ENCODE measurements at places on chromosomes 6 and 20.

DNA sequence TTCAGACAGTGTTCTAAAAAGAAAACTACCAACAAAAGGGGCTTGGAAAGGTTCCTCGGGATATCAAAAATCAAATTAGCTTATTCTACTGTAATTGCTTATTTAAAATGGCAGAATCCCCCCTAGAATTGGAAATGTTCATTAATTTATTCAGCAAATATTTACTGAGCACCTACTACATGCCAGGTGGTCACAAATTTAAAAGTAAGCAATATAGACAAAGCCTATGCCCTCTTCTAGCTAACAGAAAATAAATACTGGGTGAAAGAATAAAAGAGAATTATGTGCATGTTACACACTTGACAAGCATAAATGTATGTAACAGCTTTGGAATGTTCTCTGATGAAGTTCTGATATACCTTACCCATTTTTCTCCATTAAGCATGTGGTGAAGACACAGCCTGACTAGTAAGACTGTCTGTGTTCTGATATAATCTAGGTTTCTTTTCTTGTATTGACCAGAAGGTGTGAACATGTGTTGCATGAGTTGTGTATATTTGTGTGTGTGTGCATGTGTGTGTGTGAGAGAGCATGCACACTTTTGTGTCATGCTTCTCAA, 606.7 kb upstream of the CITED2 start:
- DNase-seq = no peak

DNA sequence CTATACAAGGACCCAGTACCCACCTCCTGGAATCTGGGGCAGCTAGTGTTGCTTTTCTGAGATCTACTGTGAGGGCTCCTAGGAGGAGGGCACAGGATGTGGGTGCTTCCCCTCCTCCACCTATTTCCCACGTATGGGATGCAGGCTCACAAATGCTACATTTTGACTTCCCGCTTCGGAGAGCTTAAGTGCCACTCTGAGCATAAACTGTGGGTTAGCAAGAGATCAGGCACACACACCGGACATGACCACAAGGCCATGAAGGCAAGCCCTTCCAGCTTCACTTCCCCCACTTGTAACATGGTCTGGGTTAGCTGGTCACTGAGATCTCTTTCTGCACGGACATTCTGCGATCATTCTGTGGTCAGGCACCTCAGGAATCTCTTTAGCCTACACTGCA, 15.7 kb upstream of the TGM3 start:
- DNase-seq = peak; percentile 54

DNA sequence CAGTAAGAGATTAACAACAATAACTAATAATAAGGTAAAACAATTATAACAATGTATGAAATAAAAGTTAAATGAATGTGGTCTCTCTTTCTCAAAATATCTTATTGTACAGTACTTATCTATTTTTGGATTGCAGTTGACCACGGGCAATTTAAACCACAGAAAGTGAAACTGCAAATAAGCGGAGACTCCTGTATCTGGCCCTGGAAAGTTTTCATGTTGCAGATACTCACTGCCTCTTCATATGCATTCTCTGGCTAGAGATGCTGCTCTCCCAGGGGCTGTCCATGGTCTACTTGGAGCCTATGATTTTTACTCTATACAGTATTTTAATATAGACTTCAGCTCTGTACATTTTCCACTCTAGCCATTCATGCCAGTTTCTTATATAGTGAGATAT, 230.8 kb downstream of the FUT9 start:
- DNase-seq = no peak

DNA sequence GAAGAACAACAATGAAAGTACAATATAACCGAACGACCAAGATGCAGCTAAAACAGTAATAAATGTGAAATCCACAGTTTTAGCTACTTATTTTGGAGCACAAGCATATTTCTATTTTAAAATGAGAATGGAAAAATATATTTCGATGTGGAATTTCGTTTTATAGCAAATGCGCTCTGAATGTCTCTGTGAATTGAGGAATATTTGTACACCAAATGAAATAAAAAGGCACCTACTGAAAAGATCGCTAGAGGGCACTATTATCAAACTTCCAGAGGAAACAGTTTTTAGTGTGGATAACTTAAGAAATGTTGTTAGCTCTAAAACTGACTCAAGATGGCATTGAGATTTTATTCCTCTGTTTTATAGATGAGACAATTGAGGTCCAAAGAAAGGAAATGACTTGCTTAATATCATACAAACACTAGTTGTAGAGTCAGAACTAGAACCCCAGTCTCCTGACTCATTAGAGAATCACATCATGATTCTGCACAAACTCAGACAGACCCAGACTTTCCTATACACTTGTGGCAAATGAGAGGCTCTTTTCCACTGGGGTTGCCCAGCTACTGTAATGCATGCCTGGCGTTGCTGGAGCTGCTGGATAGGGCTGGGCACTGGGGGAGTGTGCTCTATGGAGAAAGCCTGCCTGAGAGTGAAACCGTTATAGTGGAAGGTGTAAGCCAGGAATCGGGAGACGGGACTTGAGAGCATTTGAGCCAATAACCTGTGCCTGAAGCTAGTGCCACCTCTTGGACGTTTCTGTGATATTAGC, 51.9 kb downstream of the GCLC start:
- DNase-seq = peak; percentile 93

GRCh38 chr20:63291811-63292210, 1.2 kb upstream of the COL20A1 start:
- DNase-seq = no peak

DNA sequence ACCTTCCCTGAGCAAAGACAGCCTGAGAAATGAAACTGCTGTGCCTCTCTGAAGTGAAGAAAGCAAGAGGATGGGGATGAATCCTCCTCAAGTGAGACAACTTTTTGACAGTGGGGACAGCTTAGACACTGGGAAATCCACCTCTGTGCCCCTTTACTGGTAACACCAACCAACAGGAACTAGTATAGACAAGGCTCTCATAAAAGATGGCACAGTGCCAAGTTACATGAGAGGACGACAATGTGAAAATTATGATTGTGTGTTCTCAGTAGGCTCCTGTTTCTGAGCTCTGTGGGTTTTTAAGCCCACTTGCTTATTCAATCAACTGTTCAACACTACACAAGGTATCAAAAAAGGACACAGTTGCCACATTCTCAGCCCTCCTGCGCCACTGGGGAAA, 41.6 kb upstream of the LYRM2 start:
- no peak for DNase-seq

DNA sequence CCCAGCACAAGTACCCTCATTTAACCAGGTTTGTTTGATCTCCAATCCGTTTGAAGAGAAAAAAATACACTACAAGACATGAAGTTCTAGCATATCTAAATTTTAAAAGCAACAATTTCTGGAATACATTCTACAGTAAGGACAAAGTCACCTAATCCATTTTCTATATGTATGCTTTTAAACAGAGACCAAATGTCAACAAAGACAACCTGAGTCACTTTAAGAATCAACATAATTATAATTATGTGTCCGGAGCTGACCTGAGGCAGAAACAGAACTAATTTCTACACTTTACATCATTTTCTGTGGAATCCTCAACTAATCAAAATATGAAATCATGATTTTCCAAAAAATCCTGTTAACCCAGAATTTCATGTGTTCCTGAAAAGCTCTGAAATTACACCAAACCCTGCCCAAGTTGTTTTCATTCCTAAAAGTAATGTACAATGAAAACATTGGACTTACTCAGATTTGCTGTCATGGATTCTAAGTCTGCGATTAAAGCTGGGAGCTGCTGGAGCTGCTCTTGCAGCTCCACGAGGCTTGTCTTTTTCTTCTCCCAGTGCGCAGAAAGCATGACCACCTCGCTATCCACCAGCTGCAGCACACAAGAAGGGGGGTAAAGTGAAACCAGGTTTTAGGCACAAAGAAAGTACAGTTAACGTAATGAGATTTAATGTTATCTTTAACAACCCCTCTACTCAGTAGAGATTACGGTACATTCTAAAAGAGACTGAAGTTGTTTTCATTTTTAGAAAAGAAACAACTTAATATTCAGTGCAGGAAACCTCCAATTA, 35.8 kb downstream of the DTNBP1 start:
- no peak for DNase-seq

GRCh38 chr6:158198461-158198860, 30.3 kb downstream of the GTF2H5 start:
- no peak for DNase-seq

DNA sequence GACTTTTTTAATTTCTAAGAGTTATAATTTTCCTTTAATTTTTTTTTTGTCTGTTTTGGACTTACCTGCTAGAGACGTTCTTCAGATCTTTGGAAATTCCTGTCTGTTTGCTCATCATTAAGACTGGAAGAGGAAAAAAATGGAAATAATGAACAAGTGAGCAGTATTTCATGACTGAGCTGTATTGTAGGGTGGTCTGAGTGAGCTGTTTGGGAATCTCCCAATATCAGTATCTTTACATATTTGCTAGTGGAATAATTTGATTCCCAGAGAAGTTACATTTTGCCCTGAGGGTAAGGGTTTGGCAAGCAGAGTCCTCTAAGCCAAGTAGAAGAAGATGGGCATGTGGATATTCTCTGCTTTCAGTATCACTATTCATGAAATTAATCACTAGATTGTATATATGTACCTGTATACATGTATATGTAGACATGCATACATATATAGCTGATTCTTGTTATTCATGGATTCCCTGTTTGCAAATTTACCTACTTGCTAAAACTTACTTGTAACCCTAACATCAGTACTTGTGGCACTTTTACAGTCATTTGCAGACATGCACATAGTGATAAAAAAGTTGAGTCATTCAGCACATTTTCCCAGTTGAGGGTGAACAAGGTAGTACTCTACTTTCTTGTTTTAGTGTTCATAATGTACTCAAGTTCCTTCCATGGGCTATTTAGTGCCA, 13.5 kb downstream of the ZC2HC1B start:
- DNase-seq = no peak

GRCh38 chr6:158686791-158687381, 37.0 kb downstream of the SYTL3 start:
- no peak for DNase-seq

- DNase-seq = no peak
Measured at GRCh38 chr6:45387236-45387635, 9.5 kb upstream of the SUPT3H start.

DNA sequence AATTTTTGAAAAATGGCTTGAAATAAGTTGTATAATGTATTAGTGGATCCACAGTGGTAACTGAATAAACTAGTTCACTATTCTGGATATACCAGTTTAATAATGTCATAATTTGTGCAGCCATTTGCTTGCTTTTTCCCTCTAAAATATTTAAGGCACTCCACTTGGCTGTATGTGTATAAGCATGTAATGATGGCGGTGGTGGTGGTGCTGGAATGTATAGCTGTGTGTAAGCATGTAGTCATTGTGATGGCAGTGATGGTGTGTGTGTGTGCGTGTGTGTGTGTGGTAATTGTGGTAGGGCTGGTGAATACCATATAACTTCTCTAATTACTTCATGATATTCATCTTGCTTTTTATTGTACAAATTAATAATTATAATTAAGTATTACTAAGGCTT, 89.2 kb upstream of the HIVEP1 start:
- DNase-seq = no peak

GRCh38 chr20:44771172-44771535, 25.5 kb downstream of the KCNK15 start:
- no peak for DNase-seq

DNA sequence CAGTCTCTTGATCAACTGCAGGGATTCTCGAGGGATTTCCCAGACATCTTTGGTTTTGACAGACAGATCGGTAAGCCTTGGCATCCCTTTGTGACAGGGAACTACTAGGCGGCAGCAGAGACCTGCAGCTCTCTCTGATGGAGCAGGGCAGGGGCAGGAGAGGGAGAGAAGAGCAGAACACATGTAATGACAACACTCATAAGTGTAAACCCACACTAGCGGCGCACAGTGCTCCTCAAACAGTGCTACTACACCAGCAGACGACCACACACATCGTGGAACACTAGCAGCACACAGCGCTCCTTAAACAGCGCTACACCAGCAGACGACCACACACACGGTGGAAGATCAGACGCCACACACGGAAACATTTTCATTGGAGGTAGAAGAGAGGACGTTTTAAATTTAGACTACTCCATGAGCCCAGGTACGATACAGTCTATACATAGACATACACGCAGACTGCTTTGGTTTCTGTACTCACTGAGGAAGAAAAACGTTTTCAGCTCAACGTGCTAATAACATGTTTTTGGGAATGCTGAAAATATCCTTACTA, 94.5 kb upstream of the TRAF3IP2 start:
- DNase-seq = no peak

- peak; percentile 29 for DNase-seq
Measured at GRCh38 chr6:37979392-37980221, 160.1 kb downstream of the ZFAND3 start.

- no peak for DNase-seq
Measured at GRCh38 chr6:16316741-16317251, 78.4 kb downstream of the GMPR start.

- no peak for DNase-seq
Measured at GRCh38 chr6:44530209-44530909, 142.9 kb downstream of the CDC5L start.

- DNase-seq = no peak
Measured at GRCh38 chr6:166454692-166455515, 72.2 kb upstream of the MPC1 start.

DNA sequence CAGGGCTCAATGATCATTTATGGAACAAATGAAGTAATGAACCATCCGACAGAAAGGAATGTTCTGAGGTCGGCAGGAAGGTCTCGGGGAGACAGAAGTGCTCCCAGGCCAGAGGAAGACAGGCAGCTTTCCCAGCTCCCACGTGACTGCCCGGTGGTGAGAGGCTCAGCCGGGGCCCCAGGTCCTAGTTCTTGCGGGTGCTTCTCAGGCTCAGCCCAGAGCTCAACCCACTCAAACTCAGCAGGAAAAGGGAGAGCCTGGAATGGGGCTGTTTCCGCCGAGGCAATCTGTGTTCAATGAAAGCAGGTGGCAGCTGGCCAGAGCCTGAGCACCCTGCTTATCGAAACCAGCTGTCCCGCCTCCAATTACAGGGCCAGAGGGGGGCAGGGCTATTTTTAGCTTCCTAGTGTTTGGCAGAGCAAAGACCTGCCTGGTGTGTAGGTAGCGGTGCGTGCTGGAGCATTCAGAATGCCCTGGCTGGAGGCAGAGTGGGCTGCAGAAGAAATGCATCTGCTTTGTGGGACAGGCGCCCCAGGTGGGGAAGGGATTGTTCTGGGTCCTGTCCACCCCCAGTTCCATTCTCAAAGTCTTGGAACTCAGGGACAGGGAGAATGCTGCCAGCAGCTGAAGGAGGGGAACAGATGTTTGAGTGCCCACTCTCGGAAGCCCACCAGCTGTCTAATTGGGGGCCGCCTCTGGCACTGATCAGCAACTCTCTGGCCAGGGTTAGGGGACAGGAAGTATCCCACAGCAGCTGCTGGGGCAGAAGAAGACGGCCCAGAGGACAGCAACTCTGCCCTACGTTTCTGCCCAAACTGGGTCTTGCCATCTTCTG, 145.1 kb downstream of the PREX1 start:
- DNase-seq = peak; percentile 59

All from pons (tissue), 1 donor.